ENCODE measurements at places on chromosomes 4 and X. TPM values are rescaled to one million over a fixed set of nuclear protein-coding genes. Genes with fewer than 3 reads are reported as not detected.

The UNC5C gene
- 11.2 TPM for total RNA-seq

The CLIC2 gene
- 43.6 TPM for total RNA-seq

DNA sequence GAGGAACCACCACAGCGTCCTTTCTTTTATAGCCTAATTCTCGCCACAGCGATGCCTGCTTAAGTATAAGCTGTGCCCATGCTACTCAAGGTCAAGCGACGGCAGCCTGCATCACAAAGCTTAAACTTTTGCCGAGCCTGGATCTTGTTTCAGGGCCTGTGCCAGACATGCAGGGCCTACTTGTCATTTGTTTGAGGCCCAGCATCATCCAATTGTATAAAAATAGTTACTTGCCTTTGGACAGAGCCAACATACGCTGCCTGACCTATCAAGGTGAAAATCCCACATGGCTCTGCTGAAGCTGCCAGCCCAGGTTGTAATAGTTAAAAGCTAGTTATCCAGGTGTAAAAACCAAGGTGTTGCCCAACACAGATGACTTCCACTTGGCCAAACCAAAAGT lies 107.1 kb downstream of the TMEM131L start:
- peaks cover 6% of the 10 kb centered on the region for H3K4me1 ChIP-seq
- no peak overlapping the region for H3K27ac ChIP-seq
- no peaks in the 10 kb centered on the region for H3K36me3 ChIP-seq
- H3K27me3 ChIP-seq, result no peaks in the 10 kb centered on the region

DNA sequence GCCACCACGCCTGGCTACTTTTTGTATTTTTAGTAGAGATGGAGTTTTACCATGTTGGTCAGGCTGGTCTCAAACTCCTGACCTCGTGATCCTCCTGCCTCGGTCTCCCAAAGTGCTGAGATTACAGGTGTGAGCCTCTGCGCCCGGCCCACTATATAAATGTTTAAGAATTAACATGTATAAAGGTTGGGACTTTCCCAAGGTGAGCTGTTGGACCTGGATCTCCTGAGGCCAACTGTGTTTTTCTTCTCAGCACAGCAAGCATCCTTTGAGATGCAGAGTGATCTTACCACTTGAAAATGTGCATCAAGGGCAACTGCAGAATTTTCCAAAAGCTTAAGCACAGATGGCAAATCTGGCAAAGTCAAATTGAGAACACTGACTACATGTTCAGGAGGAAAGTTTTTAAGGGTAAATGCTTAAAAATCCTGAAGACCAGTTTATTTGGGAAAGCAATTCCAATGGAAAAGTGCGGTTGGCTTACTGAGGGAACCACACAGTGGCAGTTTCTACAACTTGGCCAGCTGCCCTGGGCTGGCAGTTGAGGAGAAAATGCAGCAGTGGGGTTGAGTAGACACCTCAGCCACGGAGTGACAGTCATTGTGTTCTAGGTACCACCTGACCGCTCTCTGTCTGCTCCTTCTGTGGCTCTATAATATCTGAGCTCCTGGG lies 168.9 kb downstream of the CBR4 start:
- H3K36me3 ChIP-seq, result no peaks in the 10 kb centered on the region
- DNase-seq, result no peak
- H3K4me3 ChIP-seq, result no peak overlapping the region
- H3K27me3 ChIP-seq, result no peaks in the 10 kb centered on the region

The GLUD2 gene
- total RNA-seq, result 2.2 TPM

DNA sequence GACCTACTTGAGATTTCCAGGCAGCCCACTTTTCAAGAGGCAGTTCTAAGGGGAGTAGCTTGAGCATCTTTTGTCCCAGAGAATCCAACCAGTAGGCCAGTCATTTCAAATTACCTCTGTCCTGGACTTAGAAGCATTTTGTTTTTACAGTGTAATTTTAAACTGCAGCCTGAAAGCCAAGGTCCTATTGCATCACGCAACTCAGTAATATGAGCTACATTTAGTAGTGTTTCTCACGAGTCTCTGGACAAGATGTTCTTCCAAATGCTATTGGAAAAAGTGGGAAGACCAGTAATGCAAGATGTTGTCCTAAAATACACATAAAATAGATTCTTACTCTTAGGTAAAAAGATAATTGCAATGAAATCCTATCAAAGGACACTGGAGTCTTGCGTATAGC lies 182.5 kb upstream of the ARX start:
- no peaks in the 10 kb centered on the region for H3K36me3 ChIP-seq
- H3K4me1 ChIP-seq, result no peaks in the 10 kb centered on the region
- H3K27ac ChIP-seq, result no peak overlapping the region
- no peak overlapping the region for H3K4me3 ChIP-seq

GRCh38 chr4:134189949-134190348 lies 11.6 kb downstream of the PABPC4L start:
- no peak for DNase-seq
- no peaks in the 10 kb centered on the region for H3K27me3 ChIP-seq
- no peaks in the 10 kb centered on the region for H3K4me1 ChIP-seq
- no peaks in the 10 kb centered on the region for H3K36me3 ChIP-seq

DNA sequence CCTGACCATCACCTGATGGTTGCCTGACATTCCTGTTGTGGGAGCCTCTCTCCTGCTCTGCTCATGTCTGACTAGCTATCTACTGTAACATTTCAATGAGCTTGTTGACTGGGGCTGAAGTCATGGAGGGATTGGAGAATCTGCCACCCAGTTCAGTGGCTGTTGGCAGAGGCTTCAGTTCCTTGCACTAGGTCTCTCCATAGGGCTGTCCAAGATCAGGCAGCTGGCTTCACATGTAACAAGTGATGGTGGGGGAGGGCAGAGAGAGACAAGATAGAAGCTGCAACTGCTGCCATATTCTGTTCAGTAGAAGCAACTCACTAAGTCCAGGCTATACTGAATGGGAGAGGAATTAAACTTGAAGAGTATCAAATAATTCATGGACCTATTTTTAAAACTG lies 14.1 kb upstream of the CCNI start:
- H3K27me3 ChIP-seq, result no peaks in the 10 kb centered on the region
- H3K4me3 ChIP-seq, result no peak overlapping the region
- H3K36me3 ChIP-seq, result no peaks in the 10 kb centered on the region

The XPNPEP2 gene
- total RNA-seq, result 24.8 TPM
